ENCODE measurements at places on chromosomes 3 and 15. TPM values are rescaled to one million over a fixed set of nuclear protein-coding genes. Genes with fewer than 3 reads are reported as not detected.

GRCh38 chr3:188693435-188693834 lies 478.3 kb upstream of the TPRG1 start:
- DNase-seq = no peak

DNA sequence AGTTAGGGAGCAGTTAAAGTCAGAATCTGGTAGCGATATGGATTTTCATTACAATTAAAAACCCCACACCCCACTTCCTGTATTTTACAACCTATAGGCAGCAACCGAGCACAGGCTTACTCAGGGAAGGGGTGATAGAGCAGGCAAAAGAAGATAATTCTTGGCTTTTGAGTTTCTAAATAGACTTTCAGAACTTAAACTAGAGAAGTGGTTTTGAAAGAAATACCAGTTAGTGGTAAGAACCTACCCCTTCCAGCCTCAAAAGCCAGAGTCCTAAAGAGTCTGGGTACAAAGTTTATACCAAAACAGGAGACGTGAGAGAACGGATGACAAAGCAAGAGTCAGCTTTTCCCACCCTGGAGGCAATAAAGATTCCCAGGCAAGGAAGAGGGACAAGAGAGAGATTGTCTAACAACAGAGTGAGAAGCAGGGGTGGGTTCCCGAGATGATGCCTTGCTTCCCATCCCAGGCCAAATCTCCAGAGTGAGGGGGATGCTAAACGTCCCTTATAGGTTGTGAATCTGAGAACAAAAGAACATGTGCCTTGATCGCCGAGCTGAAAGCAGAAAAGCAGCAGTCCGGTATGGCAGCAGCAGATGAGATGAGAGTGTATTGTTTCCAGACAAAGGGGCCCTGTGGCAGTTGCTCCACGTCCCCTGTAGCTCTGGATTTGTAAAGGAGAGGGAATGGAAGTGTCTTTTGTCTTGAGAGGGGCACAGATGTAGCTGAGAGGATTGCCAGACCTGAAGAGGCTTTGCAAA lies 36.8 kb downstream of the KLHL6 start:
- DNase-seq = no peak

- DNase-seq = peak; percentile 19
Measured at GRCh38 chr3:192130534-192131132, 596.7 kb downstream of the FGF12 start.

The PLOD2 gene
- total RNA-seq = 0.65 TPM

The SEMA5B gene
- total RNA-seq = not detected

- no peak for DNase-seq
Measured at GRCh38 chr3:44252332-44252959, 10.8 kb downstream of the TOPAZ1 start.
